ENCODE measurements at places on chromosomes 11 and 22.

GRCh38 chr22:38086001-38086845 is 2.2 kb upstream of the SLC16A8 start:
- H3K36me3 ChIP-seq = no peaks in the 10 kb centered on the region
- H3K27ac ChIP-seq = no peak overlapping the region
- no peak for DNase-seq
- H3K27me3 ChIP-seq = peaks cover 32% of the 10 kb centered on the region
- no peak overlapping the region for H3K4me3 ChIP-seq
- peaks cover 3% of the 10 kb centered on the region for H3K4me1 ChIP-seq

- peaks cover 83% of the 10 kb centered on the region for H3K27me3 ChIP-seq
- no peak for DNase-seq
- H3K36me3 ChIP-seq = peaks cover 3% of the 10 kb centered on the region
- no peak overlapping the region for H3K27ac ChIP-seq
- no peaks in the 10 kb centered on the region for H3K4me1 ChIP-seq
These were observed 65.5 kb upstream of the THY1 start for GRCh38 chr11:119488256-119488995.

- no peaks in the 10 kb centered on the region for H3K4me1 ChIP-seq
- no peaks in the 10 kb centered on the region for H3K27me3 ChIP-seq
- H3K36me3 ChIP-seq = peaks cover 2% of the 10 kb centered on the region
- H3K27ac ChIP-seq = no peak overlapping the region
- no peak for DNase-seq
- no peak overlapping the region for H3K4me3 ChIP-seq
These were observed 20.7 kb upstream of the XKR3 start for GRCh38 chr22:16845881-16846280.

GRCh38 chr11:62823677-62824076 is 8.2 kb downstream of the STX5 start:
- peaks cover 85% of the 10 kb centered on the region for H3K36me3 ChIP-seq
- no peak for DNase-seq
- H3K27ac ChIP-seq = peak overlapping the region; percentile 82
- peaks cover 4% of the 10 kb centered on the region for H3K4me1 ChIP-seq

GRCh38 chr11:2554338-2555207 is 109.8 kb downstream of the KCNQ1 start:
- no peaks in the 10 kb centered on the region for H3K4me1 ChIP-seq
- H3K27ac ChIP-seq = no peak overlapping the region
- no peaks in the 10 kb centered on the region for H3K36me3 ChIP-seq
- DNase-seq = no peak
- peaks cover 13% of the 10 kb centered on the region for H3K27me3 ChIP-seq

GRCh38 chr11:1791912-1792311 is 28.2 kb upstream of the CTSD start:
- peaks cover 3% of the 10 kb centered on the region for H3K36me3 ChIP-seq
- H3K27ac ChIP-seq = no peak overlapping the region
- peaks cover 6% of the 10 kb centered on the region for H3K4me1 ChIP-seq
- H3K27me3 ChIP-seq = peaks cover 8% of the 10 kb centered on the region
- no peak overlapping the region for H3K4me3 ChIP-seq
- DNase-seq = no peak

GRCh38 chr11:2512431-2513407 is 67.9 kb downstream of the KCNQ1 start:
- peaks cover 4% of the 10 kb centered on the region for H3K4me1 ChIP-seq
- no peak overlapping the region for H3K4me3 ChIP-seq
- no peak overlapping the region for H3K27ac ChIP-seq
- DNase-seq = no peak
- H3K36me3 ChIP-seq = no peaks in the 10 kb centered on the region

- H3K36me3 ChIP-seq = no peaks in the 10 kb centered on the region
- H3K4me1 ChIP-seq = peaks cover 23% of the 10 kb centered on the region
- no peak overlapping the region for H3K4me3 ChIP-seq
- no peak for DNase-seq
- H3K27ac ChIP-seq = peak overlapping the region; percentile 83
These were observed 14.6 kb downstream of the C11orf21 start for GRCh38 chr11:2287091-2287490.

DNA sequence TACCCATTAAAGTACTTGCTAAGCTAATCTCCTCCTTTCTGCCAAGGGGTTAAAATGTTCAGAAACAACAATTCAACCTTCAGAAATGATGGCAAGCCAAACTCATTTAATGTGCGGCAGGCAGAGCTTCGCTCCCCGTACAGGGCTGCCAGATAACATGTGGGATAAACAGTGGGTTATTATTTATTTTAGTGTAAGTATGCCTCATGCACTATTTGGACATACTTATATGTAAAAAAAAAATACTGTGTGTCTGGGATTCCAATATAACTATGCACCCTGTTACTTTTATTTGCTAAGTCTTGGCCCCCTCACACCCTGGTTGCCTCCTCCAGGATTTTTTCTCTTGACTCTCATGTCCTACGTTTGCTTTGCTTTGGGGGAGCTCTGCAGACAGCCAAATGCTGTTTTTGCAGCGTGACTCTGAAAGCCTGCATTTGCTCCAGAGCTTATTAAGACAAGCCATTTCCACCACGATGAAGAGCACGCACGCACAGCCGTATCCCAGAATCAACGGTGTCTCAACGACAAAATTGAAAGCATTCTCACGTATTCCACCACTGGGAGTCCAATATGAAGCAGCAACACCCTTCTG is 86.5 kb upstream of the SHANK2 start:
- DNase-seq = no peak
- no peaks in the 10 kb centered on the region for H3K36me3 ChIP-seq
- no peak overlapping the region for H3K4me3 ChIP-seq
- no peaks in the 10 kb centered on the region for H3K4me1 ChIP-seq
- H3K27me3 ChIP-seq = peaks cover 49% of the 10 kb centered on the region

- no peak overlapping the region for H3K27ac ChIP-seq
- H3K4me3 ChIP-seq = no peak overlapping the region
- H3K4me1 ChIP-seq = peaks cover 11% of the 10 kb centered on the region
- no peaks in the 10 kb centered on the region for H3K36me3 ChIP-seq
- H3K27me3 ChIP-seq = no peaks in the 10 kb centered on the region
- DNase-seq = no peak
These were observed 187.8 kb downstream of the MIAT start for GRCh38 chr22:26845021-26845743.

GRCh38 chr22:28332410-28332809 is 347.2 kb downstream of the TTC28 start:
- DNase-seq = no peak
- H3K4me1 ChIP-seq = no peaks in the 10 kb centered on the region
- peaks cover 24% of the 10 kb centered on the region for H3K27me3 ChIP-seq
- H3K36me3 ChIP-seq = no peaks in the 10 kb centered on the region

All from effector memory CD8-positive, alpha-beta T cell (primary cell).